Amniotic stem cell (primary cell): ENCODE measurements at places on chromosomes 13 and 19.

DNA sequence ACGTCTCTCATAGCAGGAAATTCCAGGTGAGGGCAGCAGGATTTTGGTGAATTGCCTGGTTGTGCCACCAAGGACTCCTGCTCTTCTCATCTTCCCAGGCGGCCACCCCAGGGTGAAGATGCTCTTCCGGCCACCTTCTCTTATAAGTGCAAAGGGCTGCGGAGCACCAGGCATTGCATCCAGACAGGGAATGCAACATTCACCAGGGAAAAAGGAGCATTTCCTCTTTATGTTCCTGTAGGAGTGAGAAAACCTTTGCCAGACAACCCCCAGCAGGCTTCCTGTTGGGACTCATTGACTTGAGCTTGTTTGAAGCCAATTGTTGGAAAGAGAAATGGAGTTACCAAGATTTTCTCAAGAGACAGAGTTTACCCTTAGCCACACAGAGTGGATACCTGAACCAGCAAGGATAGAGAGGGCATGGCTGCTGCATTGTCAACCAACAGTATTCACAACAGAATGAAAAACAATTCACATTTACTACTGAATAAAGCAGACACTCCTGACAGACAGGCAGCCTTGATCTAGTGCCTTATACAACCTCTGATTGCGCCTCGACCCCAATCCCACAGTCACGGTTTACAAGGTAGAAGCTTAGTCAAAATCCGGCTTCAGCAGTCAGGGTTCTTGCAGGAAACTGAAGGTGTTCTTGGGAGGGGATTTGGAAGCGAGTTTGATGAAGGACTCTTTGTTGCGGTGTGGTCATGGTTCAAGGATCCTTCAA, 1.8 kb upstream of the ATP11A start:
- DNase-seq = no peak

DNA sequence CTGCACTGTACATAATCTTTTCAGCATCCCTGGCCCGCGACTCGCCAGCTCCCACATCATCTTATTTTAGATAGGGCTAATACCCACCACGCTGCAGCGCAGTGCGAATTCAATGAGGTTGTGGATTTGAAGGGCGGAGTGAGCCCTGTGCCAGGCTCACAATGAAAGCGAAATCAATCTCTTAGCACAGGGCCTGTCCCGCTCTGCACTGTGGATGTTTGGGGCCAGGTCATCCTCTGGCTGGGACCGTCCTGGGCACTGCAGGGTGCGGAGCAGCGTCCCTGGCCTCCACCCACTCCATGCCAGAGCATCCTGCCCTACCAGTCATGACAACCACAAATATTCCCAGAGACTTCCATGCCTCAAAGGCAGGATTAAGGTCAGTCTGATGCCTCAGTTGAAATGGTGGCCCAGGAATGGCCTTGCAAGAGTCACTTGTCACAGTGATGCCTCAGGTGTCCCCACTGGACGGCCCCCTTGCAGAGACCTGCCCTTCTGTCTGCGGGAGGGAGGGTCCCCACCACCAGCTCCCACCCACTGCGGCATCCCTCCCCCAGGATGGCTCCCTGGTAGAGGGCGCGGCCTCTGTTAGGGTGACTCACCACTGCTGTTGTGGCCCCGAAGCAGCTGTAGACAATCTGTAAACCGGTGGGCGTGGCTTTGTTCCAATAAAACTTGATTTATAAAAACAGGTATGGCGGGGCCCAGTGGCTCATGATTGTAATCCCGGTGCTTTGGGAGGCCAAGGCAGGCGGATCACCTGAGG, 5.6 kb downstream of the UHRF1 start:
- peak; percentile 59 for DNase-seq

DNA sequence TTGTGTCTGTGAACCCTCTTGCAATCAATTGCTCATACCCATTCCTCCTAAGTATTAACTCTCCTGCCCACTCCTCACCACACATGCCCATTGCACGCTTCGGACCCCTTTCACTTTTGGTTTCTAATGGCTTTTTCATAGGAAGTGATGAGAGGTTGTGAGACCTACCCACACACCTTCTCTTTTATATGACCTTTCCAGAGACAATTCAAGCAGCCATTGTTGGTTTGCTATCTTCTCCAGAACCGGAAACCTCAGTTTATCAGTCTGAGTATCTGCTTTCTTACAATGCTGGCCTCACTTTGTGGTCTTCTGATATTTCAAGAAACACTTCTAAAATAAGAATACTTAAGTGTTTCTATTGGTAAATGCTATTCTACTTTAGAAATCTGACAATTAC, 1550.8 kb upstream of the SLC10A2 start:
- no peak for DNase-seq

GRCh38 chr13:65677906-65678305, 1552.2 kb downstream of the PCDH9 start:
- no peak for DNase-seq

DNA sequence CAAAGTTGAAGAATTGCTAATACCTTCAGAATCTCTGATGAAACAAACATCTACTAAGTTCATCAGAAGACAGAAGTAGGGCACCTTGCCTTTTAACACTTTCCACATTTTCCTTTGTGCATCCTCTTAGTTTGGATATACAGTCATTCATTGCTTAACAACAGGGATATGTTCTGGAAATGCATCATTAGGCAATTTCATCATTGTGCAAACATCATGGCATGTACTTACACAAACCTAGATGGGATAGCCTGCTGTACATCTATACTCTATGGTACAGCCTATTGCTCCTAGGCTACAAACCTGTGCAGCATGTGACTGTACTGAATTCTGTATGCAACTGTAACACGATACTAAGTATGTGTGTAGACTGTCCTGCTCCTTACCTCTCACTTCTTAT, 169.8 kb downstream of the SUCLA2 start:
- DNase-seq = no peak

DNA sequence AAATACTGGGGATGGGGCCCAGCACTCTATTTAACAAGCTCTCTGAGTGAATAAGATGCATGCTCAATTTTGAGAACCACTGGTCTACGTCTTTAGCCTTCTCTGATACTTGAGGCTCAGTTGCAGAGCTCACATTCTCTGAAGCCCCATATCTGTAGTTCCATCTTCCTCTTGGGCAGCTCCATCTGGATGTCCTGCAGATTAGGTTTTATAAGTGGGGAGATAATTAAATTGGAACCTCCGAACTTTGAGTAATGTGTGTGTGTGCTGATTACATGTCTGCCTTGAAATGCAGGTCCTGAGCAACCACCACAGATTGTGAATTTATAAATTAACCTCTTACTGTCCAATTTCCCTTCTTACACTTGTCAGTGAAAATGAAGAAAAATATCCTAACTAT, 7.2 kb upstream of the RASL11A start:
- no peak for DNase-seq

GRCh38 chr19:51066393-51067186, 1.7 kb upstream of the KLK13 start:
- no peak for DNase-seq

- no peak for DNase-seq
Observed at GRCh38 chr13:83219832-83220231, 662.4 kb downstream of the SLITRK1 start.

GRCh38 chr13:51879133-51879532, 17.4 kb downstream of the CCDC70 start:
- no peak for DNase-seq

- DNase-seq = no peak
Observed at GRCh38 chr19:43752287-43752875, 2.4 kb downstream of the SMG9 start.

- no peak for DNase-seq
Observed at GRCh38 chr13:66335626-66336025, 894.5 kb downstream of the PCDH9 start.

GRCh38 chr19:10074153-10074552, 12.0 kb upstream of the SHFL start:
- DNase-seq = no peak

GRCh38 chr19:44783545-44783944, 5.9 kb downstream of the CBLC start:
- no peak for DNase-seq

- peak; percentile 18 for DNase-seq
Observed at GRCh38 chr13:64688893-64689677, 2541.1 kb downstream of the PCDH9 start.

- no peak for DNase-seq
Observed at GRCh38 chr13:72696579-72696978, 30.9 kb downstream of the MZT1 start.

DNA sequence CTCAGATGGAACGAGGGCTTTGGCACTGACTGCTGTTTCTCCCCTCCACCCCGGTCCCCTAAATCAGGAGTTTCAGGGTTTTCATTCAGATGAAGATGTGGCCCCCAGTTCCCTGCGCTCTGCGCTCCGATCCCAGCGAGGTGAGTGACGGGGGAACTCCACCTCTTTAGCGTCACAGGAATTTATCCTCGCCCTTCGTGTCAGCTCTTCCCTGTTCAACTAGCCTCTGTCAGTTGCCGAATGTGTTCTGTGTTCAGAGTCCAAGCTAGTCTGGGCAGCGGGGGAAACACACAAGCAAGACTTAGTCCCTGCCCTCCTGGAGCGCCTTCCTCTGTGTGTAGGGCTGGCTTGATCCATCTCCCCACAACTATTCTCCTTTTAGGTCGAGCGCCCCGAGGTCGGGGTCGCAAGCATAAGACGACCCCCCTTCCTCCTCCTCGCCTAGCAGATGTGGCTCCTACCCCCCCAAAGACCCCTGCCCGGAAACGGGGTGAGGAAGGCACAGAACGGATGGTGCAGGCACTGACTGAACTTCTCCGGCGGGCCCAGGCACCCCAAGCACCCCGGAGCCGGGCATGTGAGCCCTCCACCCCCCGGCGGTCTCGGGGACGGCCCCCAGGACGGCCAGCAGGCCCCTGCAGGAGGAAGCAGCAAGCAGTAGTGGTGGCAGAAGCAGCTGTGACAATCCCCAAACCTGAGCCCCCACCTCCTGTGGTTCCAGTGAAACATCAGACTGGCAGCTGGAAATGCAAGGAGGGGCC, 1.8 kb downstream of the KMT2B start:
- DNase-seq = no peak

DNA sequence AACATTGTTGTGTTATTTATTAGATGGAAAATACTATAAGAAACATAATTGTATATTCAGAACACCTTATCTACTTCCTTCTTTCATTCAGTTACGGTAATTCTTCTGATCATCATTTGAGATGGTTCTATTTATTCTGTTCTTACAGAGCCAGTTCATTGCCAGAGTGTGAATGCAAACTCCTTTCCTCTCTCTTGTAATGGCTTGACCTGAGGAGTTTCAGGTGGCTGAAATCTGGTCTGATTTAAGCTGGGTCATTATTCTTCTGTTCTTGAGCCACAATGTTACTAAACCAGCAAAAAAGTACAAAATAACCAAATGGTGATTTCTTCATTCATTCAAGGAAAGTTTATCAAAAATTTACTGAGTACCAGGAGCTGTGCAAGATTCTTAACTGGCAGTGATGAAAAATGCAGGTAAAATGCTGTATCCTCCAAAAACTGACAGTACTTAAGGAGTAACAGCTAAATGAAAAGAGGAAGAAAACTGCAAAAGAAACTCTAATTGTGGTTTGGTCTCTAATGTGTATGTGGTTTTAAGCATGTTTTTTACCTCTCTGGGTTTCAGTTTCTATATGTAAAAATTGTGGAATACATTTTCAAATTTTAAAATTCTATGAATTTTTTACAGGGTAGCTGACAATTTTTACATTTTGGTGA, 182.4 kb upstream of the UFM1 start:
- no peak for DNase-seq

DNA sequence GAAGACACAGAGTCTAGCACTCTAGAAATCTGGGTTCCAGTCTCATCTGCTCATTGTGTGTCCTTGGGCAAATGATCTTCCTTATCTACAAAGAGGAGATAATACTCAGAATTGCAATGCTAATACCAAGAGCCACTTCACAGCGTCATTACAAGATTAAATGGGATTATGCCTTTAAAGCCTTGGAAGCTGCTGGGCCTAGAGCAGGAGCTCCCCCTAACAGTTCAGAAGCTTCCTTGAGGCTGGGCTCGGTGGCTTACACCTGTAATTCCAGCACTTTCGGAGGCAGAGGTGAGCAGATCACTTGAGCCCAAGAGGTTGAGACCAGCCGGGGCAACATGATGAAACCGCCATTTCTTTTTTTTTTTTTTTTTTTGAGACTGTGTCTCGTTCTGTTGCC, 27.6 kb downstream of the AP2S1 start:
- DNase-seq = no peak

- no peak for DNase-seq
Observed at GRCh38 chr19:30158067-30158892, 213.9 kb upstream of the ZNF536 start.

GRCh38 chr13:112431734-112432133, 55.6 kb downstream of the SPACA7 start:
- DNase-seq = no peak

- DNase-seq = no peak
Observed at GRCh38 chr19:29450306-29450705, 75.5 kb upstream of the VSTM2B start.

DNA sequence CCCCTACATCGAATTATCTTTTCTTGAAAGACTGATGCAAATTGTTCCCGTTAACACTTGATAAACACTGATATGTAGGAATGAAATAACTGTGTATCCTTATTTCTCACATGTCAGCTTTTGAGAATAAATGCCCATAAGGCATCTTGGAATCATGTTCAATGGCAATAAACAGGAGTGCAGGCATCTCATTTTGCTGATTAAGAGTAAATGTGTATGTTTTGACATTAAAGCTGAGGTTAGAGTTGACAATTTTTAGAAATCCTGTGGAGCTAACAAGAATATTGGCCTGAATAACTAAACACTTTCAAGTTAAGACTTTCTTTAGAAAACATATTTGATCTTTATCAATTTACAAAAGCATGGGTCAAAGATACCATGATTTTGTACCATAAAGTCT, 646.2 kb upstream of the MIR17HG start:
- no peak for DNase-seq

DNA sequence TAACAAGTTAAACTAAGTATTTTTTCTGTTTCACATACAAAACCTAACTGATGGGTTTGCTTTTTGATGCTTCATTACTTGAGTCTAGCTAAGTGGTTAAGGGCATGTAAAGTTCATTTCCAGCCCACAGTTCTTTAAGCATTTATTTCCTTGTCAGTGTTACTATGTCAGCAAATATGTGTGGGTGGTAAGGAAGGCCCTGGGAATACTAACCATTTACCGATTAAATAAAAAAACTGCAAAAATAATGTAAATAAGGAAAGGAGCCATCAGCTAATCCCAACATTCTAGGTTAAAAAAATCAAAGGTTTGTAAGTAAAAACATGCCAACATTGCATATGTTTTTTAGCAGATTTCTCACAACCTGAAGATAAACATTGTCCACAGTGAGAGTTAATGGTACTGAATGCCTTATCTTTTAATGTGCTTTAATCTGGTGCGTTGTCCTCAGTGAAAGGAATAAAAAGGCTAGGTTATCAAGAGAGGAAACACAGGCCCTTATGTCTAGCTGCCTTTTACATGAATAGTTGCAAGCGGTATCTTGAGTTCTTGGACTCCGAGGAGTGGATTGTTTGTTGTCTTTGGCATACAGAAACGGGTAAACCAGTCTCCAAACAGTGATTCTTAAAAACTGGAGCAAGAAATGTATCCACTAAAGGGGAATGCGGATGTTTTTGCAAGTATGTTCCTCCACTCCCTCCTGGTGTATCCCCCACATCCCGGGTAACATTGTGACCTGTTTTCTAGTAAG, 949.6 kb upstream of the SLC10A2 start:
- DNase-seq = no peak
